ENCODE measurements at places on chromosomes 4 and X.
A peak's percentile ranks its signal among the peaks of the same experiment; 100 is the strongest.

GRCh38 chr4:99950913-99951254, 809 bp upstream of the H2AZ1 start:
- no peak for DNase-seq

- DNase-seq = no peak
Observed at GRCh38 chrX:69152417-69152841, 12.8 kb downstream of the PJA1 start.

- no peak for DNase-seq
Observed at GRCh38 chrX:13419918-13420317, 100.1 kb upstream of the ATXN3L start.

DNA sequence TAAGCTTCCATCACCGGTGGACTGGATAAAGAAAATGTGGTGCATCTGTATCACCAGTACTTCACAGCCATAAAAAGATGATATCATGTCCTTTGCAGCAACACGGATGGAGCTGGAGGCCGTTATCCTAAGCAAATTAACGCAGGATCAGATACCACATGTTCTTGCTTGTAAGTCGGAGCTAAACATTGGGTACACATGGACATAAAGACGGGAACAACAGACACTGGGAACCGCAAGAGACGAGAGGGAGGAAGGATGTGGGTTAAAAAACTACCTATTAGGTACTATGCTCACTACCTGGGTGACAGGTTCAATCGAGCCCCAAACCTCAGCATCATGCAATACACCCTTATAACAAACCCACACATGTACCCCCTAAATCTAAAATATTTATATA, 16.3 kb upstream of the IDS start:
- no peak for DNase-seq

- DNase-seq = no peak
Observed at GRCh38 chr4:95732061-95732460, 107.8 kb upstream of the PDHA2 start.

GRCh38 chr4:70538869-70539268, 20.5 kb downstream of the AMTN start:
- no peak for DNase-seq

GRCh38 chr4:132230025-132230424, 919.1 kb upstream of the PCDH10 start:
- no peak for DNase-seq

DNA sequence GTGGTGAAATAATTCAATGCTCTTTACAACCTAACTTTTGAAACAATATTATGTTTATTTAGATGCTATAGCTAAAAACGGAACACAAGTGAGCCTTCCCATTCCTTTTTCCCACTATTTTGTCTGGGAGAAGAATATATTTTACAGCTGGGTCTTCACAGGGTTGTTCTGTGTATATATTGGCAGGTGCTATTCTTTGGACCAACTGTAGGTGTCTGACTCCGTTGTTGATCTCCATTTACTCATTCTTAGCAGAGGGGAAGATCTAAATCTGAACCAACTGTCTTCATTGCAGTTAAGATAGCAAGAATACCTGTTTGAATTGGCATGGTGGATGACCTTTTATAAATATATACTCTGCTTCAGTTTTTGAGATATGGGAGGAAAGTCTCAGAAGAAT, 257.4 kb downstream of the CFAP299 start:
- DNase-seq = no peak

DNA sequence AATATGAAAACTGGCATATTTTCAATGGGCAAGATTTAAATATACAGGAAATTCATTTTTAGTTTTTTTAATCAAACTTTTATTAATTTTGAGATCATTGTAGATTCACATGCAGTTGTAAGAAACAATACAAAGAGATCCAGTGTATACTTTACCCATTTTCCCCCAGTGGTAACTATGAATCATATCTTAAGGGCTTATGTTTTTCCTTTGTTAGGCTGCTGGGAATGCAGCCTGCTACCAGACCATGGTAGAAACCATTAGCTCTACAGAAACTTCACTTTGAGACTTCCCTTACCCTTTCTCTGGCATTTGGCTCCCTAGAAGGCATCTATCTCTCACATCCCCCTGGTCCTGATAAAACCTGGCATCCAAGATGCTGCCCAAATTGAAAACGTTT, 147.6 kb upstream of the EOLA2 start:
- DNase-seq = no peak

DNA sequence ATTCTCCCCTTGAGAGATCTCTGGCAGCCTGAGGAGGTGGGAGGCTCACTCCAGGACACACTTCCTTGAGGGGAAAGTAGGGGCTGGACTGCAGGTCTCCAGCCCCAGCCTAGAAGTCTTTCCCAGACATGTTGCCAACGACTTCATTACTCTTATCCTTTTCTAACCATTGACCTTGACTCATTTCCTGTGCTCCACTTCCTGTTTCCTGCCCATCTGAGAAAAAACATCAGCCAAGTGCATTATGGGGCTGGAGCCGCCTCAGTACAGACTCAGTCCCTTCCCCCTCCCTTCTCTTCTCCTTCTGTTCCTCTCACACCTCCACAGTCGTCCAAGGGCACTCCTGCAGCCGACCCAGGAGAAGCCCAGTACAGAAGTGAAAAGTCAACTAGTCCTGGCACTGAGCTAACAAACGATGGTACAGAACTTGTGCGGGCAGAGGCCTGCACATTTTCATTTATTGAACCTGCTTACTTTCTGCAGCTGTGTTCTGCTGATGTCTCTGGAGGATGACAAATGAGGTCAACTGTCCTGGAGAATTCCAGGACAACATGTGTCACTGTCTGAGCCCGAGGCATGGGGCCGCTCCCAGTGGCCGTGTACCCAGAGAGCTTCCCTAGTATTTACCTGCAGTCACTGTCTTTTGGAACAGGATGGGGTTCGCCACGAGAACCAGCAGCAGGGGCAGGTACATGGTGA, 20.1 kb downstream of the GPR143 start:
- no peak for DNase-seq

DNA sequence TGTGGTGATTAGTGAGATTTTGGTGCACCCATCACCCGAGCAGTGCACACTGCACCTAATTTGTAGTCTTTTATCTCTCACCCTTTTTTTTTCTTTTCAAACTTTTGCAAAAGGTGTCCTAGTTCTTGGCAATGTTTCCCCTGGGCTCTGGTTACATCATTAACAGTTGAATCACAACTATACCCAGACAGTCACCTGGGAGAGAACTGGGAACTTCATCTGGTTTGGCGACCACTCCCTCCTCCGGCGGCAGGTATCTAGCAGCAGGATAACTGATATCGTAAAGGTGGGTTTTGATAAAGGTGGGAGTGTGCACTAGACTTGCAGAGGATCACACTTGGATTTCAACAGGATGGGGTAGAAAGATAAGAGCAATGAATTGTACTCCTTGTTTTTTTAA, 140.5 kb downstream of the CHIC2 start:
- no peak for DNase-seq

- DNase-seq = no peak
Observed at GRCh38 chr4:108611365-108611764, 9.0 kb upstream of the RPL34 start.

GRCh38 chr4:1974840-1975239, 33.9 kb downstream of the NELFA start:
- no peak for DNase-seq

GRCh38 chr4:150739591-150739990, 157.6 kb downstream of the MAB21L2 start:
- DNase-seq = no peak

DNA sequence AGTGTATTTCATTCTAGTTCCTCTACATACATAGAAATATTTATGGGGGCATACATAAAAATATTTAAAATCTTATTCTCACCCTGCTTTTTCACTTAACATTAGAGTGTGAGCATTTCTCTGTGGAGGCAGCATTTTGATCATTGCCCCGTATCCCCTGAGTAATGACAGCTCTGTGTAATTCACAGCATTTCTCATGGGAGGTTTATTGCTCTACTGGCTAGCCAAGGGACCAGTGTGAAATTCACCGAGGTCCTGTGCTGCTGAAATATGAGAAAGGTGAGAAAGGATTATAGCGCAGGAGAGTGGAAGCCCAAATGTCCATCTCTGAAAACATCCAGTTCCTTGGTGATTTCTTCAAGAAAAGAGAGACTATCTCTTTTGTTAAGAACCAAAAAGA, 22.9 kb downstream of the PDGFC start:
- no peak for DNase-seq

DNA sequence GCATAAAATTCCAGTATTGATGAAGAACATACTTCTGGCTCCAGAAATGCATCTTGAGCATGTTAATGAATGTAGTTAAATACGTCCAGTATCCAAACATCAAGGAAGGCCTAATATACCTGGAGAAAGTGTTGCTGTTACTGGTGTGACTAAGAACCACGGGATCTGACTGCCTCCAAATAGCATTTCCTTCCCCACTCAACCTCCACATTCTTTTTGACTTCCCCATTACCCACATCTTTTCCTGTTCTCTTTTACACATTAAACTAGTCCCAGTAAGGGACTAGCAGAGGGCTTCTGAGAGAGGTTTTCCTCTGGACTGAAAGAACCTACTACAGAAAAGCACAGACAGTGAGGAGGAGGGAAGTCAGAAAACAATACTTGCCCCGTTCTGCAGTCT, 482.8 kb upstream of the HTR2C start:
- DNase-seq = no peak

DNA sequence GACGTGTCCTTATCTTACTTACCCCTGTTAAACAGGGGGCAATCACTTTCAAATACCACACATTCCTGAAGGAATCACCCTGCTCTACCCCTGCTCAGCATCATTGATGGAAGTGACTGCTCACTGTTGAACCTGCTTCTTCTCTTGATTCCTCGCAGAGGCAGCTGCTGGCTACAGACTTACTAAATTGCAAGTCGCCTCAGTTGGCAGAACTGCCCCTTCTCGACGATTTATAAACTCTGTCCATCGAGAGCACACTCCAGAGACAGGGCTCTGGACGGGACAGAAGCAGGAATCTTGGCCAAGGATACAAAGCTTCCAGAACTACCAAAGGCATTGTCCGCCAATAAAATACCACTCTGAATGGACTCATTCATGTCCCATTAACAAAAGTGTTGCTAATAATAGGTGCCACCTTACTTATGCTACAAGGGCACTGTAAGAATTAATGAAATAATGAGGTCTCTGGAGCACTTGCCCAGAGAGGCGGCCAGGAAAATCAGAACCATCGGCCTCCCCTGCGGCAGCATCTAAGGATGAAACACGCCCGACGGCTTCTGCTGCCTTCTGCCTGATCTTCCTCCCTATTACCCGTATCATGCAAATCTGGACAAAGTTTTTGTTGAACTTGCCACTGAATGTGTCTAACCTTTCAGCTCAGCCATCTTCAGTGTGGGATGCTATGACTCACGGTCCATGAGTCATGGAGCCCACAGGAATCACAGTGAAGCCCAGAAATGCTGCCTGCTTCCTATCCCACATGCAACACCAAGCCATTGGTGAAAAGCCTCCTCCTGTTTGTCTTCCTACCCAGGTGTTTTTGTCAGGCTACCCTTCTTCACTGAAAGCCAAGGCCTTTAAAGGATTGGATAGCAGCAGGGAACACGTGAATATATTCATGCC, 164.9 kb downstream of the MAML3 start:
- peak; percentile 49 for DNase-seq

DNA sequence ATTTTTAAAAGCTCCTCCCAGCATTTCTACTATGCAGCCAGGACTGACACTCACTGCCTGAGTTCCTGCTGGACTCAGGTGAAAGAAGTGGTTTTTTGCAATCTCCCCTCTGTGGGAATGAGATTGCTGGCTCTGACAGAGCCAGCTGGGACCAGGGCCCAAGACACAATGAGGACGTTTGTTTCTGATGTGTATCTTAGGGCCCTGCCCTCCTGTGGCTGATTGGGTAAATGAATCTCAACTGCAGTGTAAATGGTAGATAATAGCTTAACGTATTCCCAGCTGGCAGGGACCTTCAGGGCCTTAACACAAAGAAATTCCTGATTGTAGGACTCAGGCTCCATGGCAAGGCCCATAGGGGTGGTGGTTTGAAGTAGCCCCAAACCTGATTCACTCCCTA, 85.8 kb upstream of the PRPS1 start:
- no peak for DNase-seq

DNA sequence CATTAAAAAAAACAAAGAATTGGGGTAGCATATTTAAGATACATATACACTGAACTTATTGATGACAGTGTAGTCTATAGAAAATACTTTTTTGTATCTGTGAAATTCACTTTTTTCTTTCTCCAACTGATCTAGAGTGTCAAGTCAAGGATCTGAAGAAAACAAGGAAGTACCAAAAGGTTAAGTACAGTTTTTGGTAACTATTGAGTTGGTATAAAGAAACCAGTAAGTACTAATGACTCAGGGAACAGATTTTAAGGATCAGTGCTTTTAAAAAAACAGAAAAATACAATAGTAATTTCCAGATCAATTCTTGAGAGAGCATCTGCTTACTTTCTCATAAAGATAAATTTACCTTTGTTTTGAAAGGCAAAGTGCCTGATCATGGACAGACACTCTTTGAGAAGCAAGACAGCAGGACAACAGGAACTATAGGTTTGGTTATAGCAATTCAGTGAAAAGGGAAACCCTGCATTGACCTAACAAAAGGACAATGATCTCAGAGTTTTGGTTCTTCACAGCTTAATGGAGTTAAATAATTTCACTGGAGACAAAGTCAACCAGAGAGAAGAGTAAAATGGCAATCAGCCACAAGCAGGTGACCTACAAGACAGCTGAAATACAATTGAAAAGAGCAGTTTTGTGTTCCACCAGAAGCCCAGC, 23.4 kb downstream of the TRMT10A start:
- no peak for DNase-seq

DNA sequence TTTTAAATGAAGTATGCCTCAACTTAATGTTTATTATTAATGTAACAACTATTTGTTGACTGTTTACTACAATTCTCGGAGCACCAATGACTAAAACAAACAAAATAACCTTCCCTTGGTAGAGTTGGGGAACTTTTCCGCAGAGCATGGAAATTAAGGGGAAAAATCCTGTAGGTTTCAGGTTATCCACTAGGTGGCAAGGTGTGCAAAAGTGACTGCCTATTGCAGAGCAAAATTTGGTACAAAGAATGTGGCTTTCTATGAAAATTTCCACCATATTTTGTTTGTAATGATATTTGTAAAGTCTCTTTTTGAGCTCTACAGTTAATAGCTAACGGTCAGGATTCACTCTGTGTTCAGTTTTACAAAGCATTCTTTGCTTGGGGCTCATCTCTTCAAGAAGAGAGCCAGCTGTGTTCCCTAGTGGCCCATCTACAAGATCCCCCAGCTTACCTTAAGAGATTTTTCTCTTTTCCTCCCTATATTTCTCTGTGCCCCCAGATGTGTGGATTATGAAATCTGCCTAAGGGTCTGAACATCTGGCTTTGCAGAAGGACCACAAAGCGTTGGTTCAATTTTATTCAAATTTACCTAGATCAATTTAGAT, 61.1 kb downstream of the FBXO8 start:
- DNase-seq = no peak

GRCh38 chrX:23136816-23137215, 137.1 kb downstream of the DDX53 start:
- no peak for DNase-seq

DNA sequence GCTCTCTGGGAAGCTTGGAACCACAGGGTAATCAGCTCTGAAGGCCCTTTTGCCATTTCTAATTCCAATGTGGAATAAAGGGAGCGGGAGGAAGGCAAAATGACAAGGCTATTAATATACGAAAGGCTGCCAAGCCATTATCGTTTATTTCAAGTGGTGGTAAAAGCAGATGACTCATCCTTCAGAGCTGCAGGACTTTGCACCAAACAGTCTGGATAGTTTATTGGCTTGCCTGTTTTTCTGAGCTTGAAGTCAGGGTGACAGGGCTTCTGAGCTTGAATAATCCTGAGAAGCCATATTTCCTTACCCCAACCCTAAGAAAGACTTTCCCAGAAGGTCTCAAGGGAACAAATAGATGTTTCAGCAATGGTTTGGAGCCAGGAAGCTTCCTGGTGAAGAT, 7.7 kb upstream of the GABRE start:
- DNase-seq = no peak
